NCI-H187 treated with DMSO at 0.1 percent for 48 hours (cell line): ENCODE measurements at places on chromosomes 7 and 10.

DNA sequence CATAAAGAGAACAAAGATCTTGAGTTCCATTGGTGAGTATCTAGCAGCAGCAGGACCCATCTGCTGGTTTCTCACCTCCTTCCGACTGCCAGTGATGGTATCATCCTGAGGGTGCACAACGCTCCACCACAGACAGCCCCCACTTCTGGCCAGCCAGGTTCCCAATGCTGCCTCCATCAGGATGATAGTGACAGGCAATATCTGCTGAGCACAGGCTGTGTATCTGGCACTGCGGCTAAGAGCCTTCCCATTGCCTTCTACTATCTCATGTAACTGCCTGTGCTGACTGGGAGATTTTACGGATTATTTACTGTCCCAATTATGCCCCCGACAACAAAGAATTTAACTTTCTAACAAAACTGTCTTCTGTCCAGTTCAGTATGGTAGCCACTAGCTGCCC, 352.4 kb upstream of the AOAH start:
- DNase-seq = no peak

DNA sequence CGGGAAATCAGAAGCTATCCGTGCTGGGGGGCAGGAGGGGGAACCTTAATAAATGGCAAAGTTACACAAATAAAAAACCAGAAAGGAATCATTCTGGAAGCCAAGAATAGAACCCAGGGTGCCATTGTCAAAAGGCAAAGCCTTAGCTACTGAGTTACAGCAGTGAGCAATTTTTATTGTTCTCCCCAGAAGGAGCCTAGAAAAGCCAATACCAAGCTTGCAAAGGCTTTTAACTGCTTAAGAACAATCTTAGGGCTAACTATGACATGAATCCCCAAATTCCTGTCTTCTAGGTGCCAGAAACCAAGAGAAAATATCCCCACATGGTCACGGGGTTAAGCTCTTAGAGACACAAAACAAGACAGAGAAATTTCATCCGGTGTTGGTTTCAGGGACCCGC, 482.7 kb downstream of the CCSER2 start:
- no peak for DNase-seq

- DNase-seq = no peak
Measured at GRCh38 chr7:43944286-43944685, 18.1 kb downstream of the UBE2D4 start.

GRCh38 chr10:27513451-27514191, 9.5 kb downstream of the RAB18 start:
- no peak for DNase-seq

DNA sequence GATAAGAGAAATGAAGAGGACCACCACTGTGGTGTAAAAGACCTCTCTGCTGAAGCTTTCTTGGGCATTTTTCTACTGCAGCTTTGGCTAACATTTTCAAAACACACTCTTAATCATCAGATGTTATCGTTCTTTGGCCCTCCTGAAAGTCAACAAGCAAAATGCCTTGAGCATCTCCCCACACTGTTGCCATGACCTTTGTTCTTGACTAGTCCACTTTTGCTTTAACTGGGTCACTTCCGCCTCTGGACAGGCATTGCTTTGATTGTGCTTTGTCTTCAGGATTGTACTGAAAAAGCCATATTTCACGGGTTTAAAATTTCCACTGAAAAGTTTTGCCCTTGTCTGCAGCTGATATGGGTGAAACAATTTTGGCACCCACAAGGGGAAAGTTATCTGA, 107.8 kb upstream of the CXCL12 start:
- no peak for DNase-seq

GRCh38 chr7:24608504-24608903, 35.3 kb downstream of the PALS2 start:
- DNase-seq = no peak

GRCh38 chr10:48470115-48470892, 134.6 kb downstream of the ARHGAP22 start:
- no peak for DNase-seq

DNA sequence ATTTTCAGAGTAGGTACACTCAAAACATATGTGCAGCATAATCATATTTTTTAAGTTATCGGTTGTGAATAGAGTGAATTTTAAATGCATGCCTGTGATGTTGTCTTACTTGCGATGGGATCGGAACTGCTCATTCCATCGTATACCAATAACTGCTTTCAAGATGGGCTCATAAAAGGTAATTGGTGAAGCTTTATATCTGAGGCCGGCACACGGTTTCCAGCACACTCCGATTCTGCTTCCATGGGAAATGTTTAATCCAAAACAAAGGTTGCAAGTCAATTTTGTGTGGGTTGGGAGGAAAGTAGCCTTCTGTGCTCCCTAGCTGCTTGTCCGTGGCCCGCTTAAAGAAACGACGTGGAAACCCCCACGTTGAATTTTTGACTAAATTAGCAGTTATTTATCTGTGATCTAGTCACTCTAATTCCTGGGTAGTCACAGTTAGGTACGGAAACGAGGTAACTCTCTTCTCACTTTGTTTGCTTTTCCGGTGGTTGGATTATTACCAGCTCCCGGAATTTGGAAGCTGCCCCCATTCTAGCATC, 10.1 kb upstream of the CELF2 start:
- DNase-seq = no peak

DNA sequence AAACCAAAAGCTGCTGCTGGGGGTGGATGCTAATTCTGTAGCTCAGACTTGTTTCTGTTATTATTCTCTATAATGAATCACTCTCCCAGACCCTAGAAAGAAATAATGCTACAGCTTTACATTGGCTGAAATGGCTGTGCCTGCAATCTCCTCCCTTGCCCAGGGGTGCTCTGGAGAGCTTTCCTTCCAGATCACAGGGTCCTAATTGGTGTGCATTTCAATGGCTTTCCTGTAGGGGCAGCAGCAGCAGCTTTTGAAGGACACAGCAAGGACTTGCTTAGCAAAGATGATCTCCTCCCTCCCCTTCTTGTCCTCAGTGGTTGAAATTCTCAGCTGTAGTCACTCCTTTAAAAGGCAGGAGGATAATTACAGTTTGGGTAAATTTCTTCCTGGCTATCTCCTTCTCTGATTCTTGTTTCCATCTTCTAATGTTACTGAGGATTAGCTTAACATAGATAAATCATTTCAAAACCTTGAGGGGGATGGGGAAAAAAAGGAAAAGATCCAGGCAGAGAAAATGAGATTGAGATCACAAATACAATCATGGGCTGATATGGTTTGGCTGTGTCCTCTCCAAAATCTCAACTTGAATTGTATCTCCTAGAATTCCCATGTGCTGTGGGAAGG, 120.2 kb upstream of the CTTNBP2 start:
- peak; percentile 19 for DNase-seq

GRCh38 chr10:106555599-106555998, 608.9 kb downstream of the SORCS1 start:
- no peak for DNase-seq

GRCh38 chr10:76961841-76962240, 675.8 kb downstream of the KCNMA1 start:
- no peak for DNase-seq

GRCh38 chr10:124256151-124256550, 162.6 kb downstream of the OAT start:
- DNase-seq = no peak

GRCh38 chr10:51139176-51139575, 64.9 kb downstream of the PRKG1 start:
- no peak for DNase-seq

GRCh38 chr7:134948246-134948645, 38.1 kb upstream of the AGBL3 start:
- no peak for DNase-seq

GRCh38 chr10:109259293-109259692, 664.0 kb downstream of the XPNPEP1 start:
- DNase-seq = no peak

DNA sequence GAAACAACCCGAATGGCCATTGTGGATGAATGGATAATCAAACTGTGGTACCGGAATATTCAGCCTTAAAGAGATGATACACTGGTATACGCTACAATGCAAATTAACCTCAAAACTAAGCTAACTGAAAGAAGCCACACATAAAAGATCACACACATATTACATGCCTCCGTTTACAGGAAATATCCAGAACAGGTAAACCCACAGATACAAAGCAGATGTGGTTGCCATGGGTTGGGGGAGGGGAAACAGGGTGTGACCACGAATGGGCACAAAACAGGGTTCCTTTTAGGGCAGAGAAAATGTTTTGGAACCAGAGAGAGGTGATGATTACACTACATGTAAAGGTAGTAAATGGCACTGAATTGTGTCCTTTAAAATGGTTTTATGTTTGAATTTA, 16.6 kb downstream of the ESYT2 start:
- no peak for DNase-seq

DNA sequence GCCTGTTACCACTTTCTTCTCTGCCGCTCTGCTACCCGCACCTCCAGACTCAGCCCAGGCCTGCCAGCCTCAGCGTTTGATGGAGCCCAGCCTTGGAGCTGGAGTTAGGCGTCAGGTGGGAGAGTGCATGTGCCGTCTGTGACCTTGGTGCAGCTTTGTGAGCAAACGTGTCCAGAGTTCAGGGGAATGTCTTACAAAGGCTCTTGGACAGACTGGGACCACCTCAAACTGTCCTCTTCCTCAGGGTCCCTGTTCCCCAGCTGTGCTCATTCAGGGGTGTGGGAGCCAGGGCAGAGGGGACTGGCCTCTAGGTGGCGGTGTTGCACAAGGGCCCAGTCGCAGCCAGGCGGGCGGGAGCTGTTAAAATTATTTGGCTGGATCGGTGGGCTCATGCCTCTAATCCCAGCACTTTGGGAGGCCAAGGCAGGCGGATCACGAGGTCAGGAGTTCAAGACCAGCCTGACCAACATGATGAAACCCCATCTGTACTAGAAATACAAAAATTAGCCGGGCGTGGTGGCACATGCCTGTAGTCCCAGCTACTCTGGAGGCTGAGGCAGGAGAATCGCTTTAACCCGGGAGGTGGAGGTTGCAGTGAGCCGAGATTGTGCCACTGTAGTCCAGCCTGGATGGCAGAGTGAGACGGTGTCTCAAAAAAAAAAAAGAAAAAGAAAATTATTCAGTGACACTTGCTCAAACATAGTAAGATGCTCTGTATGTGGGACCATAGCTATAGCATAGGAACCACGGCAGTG, 89.2 kb downstream of the ADCY1 start:
- no peak for DNase-seq

GRCh38 chr7:50264908-50265307, 39.6 kb upstream of the IKZF1 start:
- DNase-seq = no peak

DNA sequence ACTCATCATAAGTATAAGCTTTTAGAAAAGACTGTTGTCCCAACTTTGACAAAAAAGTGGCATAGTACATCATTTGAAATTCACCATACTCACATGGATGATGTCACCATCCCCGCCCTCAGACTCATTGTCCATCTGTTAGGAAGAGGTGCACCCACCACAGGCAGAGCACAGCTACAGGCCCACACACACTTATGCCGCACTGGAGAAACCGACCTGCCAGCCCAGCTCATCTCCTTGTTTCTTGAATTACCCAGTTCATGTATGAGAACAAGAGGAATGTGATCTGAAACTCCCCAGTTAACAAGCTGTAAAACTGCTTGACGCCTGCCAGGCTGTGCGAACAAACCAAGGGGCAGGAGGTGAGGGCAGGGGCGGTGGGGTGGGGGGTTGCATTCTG, 312.0 kb downstream of the DPP6 start:
- DNase-seq = no peak

GRCh38 chr10:2456834-2457233, 610.5 kb upstream of the PFKP start:
- DNase-seq = no peak

- DNase-seq = no peak
Measured at GRCh38 chr10:9470581-9470980, 1416.1 kb downstream of the GATA3 start.

DNA sequence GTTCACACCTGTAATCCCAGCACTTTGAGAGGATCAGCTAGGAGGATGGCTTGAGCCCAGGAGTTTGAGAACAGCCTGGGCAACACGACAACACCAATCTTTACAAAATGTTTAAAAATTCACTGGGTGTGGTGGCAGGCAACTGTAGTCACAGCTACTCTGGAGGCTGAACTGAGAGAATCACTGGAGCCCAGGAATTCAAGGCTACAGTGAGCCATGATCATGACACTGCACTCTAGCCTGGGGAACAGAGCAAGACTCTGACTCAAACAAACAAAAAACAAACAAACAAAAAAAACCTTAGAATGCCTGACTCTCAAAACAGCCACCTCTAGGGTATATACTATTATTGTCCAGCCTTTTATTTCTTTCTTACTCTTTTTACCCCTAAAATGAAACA, 56.5 kb upstream of the PAPSS2 start:
- DNase-seq = no peak

DNA sequence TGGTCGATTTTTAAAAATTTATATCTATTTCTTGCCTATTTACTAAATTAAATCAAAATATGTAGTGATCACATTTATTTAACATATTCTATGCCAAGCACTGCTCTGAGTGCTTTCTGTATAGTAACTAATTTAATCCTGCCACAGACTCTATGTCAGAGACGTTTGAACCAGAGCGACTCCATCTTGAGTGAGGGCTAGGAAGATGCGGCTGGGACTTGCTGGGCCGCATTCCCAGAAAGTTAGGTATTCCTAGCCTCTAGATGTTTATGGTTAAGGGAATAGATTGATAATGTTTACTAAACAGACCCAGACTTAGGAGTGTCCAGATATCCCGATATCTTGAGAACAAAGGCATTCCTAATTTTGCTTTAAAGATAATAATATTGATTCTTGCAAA, 3.2 kb upstream of the GSTO1 start:
- no peak for DNase-seq

- no peak for DNase-seq
Measured at GRCh38 chr10:82266438-82266837, 391.4 kb downstream of the NRG3 start.

DNA sequence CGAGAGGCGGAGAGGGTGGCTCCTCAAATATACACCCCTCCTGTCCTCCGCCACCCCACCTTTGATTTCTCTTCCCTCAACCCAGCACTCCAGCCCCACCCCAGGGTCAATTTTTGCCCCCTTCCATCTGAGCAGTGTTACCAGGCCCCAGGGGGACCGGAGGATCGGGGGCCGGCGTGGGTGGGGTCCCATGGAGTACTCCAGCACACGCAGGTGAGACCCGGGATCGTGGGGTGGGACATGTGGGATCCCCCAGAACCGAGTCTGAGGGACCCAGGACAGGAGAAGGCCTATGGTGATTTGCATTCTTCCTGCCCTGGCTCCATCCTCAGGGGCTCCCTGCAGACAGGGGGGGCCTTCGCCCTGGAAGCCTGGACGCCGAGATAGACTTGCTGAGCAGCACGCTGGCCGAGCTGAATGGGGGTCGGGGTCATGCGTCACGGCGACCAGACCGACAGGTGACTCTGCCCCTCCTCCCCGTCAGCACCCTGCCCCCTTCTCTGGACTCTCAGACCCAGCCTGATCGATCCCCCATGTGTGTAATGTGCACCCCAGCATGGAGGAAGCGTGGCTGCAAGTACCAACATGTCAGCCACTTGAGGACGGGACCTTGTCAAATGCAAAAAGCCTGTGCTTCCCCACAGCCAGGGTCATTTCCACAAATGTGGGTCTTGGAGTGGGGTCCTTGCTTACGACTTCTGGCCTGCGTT, 744 bp downstream of the TRIP6 start:
- DNase-seq = no peak
